ENCODE measurements at places on chromosomes 6 and 20.

- no peak for DNase-seq
- H3K36me3 ChIP-seq, result no peaks in the 10 kb centered on the region
- no peak overlapping the region for H3K4me3 ChIP-seq
Measured at GRCh38 chr20:50400705-50401586, 109.2 kb upstream of the PTPN1 start.

- peaks cover 10% of the 10 kb centered on the region for H3K36me3 ChIP-seq
- no peak overlapping the region for H3K4me3 ChIP-seq
- H3K4me1 ChIP-seq, result no peaks in the 10 kb centered on the region
- no peak overlapping the region for H3K27ac ChIP-seq
- H3K27me3 ChIP-seq, result no peaks in the 10 kb centered on the region
Measured at GRCh38 chr20:37189416-37190016, 10.2 kb upstream of the MROH8 start.

DNA sequence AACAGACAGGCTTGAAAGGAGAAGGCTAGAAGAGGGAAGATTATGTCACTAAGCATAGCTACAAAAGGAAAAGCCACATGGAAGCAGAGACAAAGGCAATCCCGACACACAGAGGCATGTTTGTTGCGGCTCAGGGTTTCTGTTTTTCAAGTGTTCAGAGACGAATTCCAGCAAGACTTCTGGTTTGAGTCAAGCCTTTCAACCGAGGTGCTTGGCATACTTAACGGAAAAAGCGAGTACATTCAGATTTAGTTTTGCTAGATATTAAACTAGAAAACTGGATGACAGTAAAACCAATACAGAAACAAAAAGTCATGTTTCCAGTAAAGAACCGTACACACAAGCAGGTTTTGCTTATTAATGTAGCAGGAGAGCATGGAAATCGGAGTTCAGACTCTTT lies 27.2 kb downstream of the MCUR1 start:
- H3K27ac ChIP-seq, result no peak overlapping the region
- H3K27me3 ChIP-seq, result no peaks in the 10 kb centered on the region
- no peak overlapping the region for H3K4me3 ChIP-seq
- no peak for DNase-seq
- no peaks in the 10 kb centered on the region for H3K36me3 ChIP-seq
- H3K4me1 ChIP-seq, result no peaks in the 10 kb centered on the region

DNA sequence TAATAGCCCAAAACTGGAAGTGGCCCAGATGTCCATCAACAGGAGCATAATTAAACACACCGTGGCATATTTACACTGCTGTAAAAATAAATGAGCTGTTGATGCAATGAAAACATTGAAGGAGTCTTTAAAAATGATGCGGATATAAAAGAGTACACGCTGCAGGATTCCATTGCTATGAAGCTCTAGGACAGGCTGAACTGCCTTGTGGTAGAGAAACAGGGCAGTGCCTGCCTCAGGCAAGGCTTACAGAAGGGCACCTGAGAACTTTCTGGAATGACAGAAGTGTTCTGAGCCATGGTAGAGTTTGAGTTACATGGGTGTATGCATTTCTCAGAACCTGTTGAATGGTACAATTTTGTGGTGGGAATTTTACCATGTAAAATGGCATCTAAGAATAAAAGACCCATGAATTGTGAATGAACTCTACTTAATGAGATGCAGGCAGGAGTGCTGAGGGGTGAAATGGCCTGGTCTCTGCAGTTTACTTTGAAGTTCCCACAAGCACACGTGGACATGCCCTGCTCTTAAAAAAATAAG lies 45.3 kb upstream of the RIN2 start:
- no peaks in the 10 kb centered on the region for H3K36me3 ChIP-seq
- no peak for DNase-seq
- H3K4me1 ChIP-seq, result no peaks in the 10 kb centered on the region
- H3K27me3 ChIP-seq, result no peaks in the 10 kb centered on the region
- H3K27ac ChIP-seq, result no peak overlapping the region

DNA sequence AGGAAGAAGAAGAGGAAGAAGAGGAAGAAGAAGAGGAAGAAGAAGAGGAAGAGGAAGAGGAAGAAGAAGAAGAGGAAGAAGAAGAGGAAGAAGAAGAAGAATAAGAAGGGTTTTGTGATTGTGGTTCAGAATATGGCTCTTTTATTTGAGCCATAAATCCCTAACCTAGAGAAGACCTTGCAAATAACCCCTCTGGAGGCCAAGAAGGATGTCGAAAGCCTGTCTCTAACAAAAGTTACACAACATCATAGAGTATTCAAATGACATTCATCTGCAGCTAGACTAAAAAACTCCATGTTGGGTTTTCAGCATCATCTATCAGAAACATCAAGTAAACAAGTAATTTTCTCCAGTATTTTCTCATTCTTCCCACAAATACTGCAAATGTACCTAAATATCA lies 100.9 kb downstream of the RNASET2 start:
- no peaks in the 10 kb centered on the region for H3K4me1 ChIP-seq
- H3K27me3 ChIP-seq, result no peaks in the 10 kb centered on the region
- H3K36me3 ChIP-seq, result no peaks in the 10 kb centered on the region
- no peak overlapping the region for H3K4me3 ChIP-seq
